NCI-H2171 treated with DMSO at 0.1 percent for 48 hours (cell line): ENCODE measurements at places on chromosomes 2 and 18.

DNA sequence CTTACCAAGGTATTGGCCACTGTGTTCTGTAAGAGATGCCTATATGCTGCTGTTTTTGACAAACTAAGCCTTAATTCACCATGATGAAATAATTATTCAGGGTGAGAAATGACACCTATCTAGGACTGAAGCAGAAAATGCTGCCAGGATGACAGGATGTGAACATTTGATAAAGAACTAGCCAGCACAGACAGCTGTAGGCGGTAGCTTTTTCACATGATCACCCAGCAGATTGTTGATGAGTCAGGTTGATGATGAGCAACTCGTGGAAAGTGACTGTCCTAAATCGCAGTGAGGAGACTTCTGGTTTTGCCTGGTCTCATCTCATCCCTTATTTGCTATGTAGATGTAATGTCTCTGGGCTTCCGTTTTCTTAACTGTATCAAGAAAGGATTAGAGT, 144.1 kb downstream of the PRPF40A start:
- peak; percentile 42 for DNase-seq

GRCh38 chr2:88638743-88639142, 11.5 kb upstream of the EIF2AK3 start:
- DNase-seq, result no peak

GRCh38 chr2:99399063-99399462, 61.9 kb downstream of the EIF5B start:
- no peak for DNase-seq

DNA sequence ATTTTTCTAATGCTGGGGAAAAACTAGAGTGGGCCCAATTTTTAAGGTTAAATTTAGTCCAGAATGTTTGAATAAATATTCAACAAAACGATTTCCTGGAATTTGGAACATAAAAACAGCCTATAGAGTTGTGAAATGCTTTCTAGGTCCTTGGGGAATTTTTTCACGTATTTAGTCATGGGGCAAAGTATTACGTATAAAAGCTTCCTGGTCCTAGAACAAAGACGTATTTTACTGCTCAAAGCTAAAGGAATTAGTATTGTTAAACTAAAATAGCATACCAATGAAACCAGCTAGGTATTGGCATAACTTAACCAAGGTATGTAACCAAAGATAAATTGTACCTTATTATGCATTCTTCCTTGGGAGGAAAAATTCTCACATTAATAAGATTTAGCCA, 1.6 kb downstream of the SESTD1 start:
- DNase-seq, result no peak

- DNase-seq, result no peak
These were observed 36.2 kb downstream of the KDM3A start for GRCh38 chr2:86477349-86477748.

- no peak for DNase-seq
These were observed 709.3 kb downstream of the SLC4A3 start for GRCh38 chr2:220336771-220337170.

GRCh38 chr2:230847883-230848388, 16.8 kb upstream of the ITM2C start:
- peak; percentile 9 for DNase-seq

- no peak for DNase-seq
These were observed 130.5 kb downstream of the PXDN start for GRCh38 chr2:1613731-1614354.

- no peak for DNase-seq
These were observed 64.3 kb upstream of the PSMD14 start for GRCh38 chr2:161243905-161244304.

- no peak for DNase-seq
These were observed 22.9 kb downstream of the ZNF532 start for GRCh38 chr18:58887613-58887963.

GRCh38 chr2:150215041-150215440, 272.4 kb downstream of the RND3 start:
- DNase-seq, result no peak

GRCh38 chr18:23593720-23594119, 7.4 kb upstream of the NPC1 start:
- no peak for DNase-seq

DNA sequence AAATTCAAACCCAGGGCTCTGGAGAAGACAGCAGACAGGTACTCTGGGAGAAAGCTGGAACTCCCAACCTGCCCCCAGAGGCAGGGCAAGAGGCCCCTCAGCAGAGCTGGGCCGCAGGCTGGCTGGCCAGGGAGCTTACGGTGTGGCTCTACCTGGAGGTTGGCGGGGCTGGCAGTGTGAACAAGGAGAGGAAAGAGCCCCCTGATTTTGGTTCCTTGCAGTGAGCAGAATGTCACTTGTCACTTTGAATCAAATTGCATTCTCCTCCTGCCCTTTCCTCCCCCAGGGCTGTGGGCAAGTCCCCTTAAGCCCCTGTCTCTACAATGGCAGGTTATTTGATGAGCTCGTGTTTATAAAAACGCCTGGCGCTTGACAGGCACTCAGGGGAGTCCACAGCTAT, 32.6 kb downstream of the MYO7B start:
- no peak for DNase-seq

DNA sequence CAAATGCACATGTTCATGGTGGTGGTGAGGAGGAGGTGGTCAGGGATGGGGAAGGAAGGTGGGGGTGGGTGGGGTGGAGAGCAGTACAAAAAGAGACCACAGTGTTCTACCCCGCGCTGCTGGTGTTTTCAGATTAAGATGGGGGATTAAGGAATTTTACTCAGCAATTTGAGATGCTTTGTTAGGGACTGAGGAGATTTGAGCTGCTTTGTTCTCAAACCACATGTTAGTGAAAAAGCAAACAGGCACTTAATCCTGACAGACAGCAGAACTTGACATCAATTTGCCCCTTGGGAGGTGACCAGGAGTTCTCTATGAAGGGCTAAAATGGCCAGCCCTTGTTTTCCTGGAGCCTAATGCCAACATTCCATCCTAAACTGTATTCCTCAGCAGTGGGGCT, 244.5 kb downstream of the MEIS1 start:
- DNase-seq, result no peak

GRCh38 chr18:28030458-28030857, 146.5 kb downstream of the CDH2 start:
- no peak for DNase-seq

DNA sequence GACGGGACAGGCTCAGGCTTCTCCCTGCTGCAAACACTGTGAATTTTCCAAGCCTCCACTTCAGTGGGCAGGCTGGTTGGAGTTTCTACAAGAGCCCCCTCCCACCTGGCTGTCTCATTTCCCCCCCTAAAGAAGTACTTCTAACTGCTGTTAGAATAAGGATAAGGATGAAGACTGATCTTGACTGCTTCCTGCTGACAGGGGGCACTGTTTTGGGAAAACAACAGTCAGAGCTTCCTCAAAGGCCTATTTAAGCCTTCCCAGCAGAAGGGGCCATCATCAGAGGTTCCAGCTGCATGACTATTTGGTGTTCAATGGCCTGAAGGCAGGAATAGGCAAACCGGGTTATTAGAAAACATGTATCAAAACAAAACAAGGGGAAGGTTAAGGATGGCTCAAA, 1162.8 kb downstream of the DSC3 start:
- no peak for DNase-seq

DNA sequence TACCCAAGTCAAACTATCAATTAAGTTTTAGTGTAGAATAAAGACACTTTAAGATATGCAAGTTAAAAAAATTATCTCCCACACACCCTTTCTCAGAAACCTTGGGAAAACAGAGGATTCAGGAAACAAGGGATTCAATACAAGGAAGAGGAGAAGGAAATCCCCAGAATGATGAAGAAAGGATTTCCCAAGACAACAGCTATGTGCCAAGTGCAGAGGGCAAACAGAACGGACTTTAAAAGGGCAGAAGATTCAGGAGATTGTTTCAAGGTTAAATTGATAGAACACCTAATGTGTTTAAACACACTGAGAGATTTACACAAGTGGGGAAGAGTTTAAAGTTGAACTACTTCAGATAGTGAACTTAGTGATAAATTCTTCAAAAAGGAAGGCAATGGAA, 71.5 kb upstream of the EPAS1 start:
- no peak for DNase-seq

DNA sequence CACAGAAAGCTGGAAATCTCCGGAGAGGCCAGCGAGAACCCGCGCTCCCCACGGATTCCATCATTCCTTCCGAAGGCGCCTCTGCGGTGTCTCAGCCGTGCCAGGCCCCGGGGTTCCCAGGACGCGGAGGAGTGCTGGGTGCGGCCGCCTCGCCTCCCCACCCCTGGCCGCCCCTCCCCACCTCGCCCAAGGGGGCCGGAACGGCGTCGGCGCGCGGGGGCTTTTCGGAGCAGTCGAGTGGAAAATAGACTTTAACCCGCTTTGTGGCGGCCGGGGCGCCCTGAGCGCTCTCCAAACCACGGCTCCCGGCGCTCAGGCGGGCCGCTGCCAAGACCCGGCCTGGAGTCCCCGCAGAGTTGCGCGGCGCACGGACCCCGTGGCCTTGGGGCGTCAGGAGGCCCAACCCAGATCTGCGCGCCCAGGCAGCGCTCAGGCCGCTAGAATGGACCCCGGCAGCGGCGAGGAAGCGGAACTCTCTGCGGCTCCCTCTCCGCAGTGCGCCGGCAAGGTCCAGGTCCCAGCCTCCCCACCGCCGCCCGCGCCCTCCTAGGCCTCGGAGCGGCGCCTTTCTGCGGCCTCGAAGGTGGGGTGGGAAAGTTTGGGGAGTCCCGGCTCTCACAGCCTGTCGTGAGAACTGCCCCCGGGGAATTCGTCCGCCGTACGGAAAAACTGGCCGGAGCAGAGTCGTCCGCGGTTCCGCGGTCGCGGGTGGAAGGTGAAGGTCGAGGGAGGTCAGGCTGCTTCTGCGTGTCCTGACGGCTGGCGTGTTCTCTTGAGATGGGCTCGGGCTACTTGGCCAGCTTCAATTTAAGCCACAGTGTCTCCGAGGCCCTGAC, 1.2 kb upstream of the EMX1 start:
- DNase-seq, result peak; percentile 74

GRCh38 chr2:75466708-75467311, 93.9 kb downstream of the EVA1A start:
- DNase-seq, result peak; percentile 61

GRCh38 chr18:12744103-12744502, 41.3 kb downstream of the PSMG2 start:
- peak; percentile 68 for DNase-seq

- DNase-seq, result no peak
These were observed 138.2 kb upstream of the OTOS start for GRCh38 chr2:240278661-240279060.

GRCh38 chr2:4135765-4136164, 432.4 kb downstream of the DCDC2C start:
- DNase-seq, result no peak

DNA sequence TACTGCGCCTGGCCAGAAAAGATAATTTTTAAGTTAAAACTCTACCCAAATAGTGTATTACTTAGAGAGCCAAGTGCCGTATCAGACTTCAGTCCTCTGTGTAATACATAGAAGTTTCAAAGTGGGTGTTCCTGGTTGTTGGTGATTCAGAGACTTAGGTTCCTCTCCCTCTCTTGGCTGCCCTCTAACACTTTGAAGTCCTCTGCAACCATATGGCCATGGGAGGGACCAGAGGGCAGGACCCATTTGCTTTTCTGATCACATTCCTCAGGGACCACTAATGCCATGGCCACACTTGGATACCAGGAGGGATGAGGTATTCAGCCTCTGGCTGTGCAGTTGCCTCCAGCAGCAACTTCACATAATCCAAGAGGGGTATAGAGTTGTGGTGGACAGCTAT, 131.5 kb downstream of the CAPN13 start:
- no peak for DNase-seq

- DNase-seq, result no peak
These were observed 65.3 kb downstream of the C1D start for GRCh38 chr2:67997528-67997900.

- DNase-seq, result no peak
These were observed 447.1 kb upstream of the CNTNAP5 start for GRCh38 chr2:123578016-123578415.

- DNase-seq, result no peak
These were observed 56.9 kb downstream of the SMAD7 start for GRCh38 chr18:48893608-48894600.

GRCh38 chr2:45883603-45884000, 232.1 kb downstream of the PRKCE start:
- no peak for DNase-seq

DNA sequence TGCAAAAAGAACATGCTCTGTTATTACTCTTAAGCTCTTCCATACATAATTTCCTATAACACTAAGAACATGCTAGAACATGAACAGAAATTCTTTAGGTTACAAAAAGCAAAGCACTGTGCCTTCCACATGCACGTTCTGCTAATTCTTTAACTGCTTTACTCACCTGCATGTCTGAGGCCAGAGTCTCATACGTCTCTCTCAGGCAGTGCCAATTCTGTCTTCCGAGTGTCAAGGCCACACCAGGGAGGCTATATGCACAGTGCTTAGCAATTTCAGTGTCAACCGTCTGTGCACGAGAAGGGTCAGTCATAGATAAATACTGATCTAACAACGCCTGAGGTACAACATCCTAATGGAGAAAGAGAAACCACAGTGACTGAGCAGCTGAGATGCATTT, 55.1 kb downstream of the PPP4R1 start:
- no peak for DNase-seq

GRCh38 chr18:59124370-59124704, 15.3 kb upstream of the SEC11C start:
- no peak for DNase-seq

DNA sequence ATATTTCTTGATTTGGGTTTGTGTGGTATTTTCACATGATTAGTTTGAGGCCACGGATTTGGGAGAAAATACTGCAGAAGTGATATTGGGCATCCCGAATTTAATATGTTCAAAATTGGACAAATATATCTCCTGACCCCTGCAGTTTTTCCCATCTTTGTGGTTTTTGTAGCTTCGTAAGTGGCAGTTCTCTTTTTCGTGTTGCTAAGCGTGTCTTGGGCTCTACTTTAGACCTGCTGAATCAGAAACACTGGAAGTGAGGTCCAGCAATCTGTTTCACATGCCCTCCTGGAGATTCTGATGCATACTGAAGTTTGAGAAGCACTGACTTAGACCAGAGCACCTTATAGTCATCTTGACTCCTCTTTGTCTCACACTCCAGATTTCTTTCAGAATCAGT, 98.3 kb downstream of the EPB41L5 start:
- no peak for DNase-seq

- no peak for DNase-seq
These were observed 86.5 kb upstream of the MSH6 start for GRCh38 chr2:47696478-47696831.

GRCh38 chr2:65382323-65382722, 50.1 kb downstream of the SPRED2 start:
- no peak for DNase-seq

DNA sequence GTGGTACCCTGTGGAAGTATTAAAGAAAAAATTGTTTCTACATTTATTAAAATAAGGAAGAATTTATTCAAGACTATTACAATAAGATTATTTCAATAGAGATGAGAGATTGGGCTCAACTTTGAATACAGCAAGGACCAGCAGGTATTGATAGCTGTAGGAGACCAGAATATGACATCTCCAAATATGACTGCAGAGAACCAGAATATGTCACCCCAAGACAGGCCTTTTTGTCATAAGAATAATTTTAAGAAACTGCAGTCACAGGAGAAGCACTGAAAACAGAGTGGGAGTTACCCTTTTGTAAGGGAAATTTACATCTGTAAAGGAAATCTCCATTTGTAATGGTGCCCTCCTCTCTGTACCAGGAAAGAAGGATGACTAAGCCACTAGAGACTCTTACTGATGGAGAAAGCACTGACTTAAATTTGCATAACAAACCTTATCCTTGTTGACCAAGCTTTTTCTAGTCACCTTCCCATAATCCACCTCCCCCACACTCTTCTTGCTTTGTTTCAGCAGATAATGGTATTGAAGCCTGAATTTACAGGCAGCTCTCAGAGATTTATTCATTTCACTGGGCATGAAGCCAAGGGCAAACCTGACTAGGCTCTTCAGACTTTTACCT, 145.1 kb upstream of the RMP24 start:
- DNase-seq, result no peak
